ENCODE measurements at places on chromosomes 4 and X.

DNA sequence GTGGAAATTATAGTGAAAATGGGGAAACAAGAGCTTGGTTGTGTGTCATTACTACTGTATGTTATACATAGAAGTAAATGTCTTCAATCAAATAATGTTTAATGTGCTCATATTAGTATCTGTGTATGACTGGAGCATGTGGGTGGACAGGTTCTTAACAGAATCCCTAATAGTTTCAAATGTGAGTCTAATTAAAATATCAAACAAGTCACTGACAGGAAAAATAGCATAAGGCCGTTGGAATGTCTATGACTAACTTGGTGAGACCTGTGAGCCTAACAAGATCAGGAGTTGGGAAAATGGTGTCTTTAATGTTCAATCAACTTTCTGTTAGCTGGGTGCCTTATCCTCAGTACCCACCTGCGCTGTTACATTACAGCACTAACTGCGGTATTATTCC, 6.2 kb upstream of the CXCL3 start:
- no peak for DNase-seq

GRCh38 chr4:112053825-112054350, 91.4 kb upstream of the FAM241A start:
- DNase-seq = no peak

DNA sequence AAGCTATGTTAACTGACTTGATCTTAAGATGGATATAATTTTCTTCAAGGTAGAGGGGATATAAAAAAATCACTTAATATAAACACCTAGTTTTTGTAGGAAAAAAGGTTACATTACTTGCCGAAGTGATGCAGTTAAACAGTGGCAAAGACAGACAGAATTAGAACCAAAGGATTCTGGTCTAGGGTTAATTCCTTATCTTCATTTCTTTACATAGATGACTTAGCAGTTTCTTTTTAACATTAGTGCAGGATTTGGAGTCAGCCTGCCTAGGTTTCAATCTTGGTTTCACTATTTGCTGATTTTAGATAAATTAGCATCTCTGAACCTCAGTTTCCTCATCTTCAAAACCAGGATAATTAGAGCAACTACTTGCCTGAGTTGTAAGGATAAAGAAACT, 14.3 kb downstream of the ZAR1 start:
- DNase-seq = no peak

DNA sequence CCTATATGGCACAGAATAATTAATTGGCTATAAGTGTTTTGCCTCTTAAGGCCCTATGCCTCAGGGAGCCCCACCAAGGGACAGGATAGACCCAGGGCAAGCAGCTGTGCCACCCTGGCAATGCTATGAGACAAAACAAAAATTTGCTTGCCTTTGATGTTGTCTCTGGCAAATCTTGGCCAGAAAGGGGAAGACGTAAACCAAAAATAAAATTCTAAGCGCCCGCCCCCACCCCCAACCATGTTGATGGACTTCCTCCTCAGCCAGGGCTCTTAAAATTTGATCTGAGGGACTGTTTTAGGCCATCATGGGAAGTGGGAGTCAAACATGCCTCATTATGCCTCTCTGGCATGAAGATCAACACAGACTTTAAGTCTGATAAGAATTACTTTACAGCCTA, 130.5 kb upstream of the APOOL start:
- no peak for DNase-seq

- DNase-seq = no peak
These were observed 89.9 kb downstream of the GPC4 start for GRCh38 chrX:133325422-133325821.

DNA sequence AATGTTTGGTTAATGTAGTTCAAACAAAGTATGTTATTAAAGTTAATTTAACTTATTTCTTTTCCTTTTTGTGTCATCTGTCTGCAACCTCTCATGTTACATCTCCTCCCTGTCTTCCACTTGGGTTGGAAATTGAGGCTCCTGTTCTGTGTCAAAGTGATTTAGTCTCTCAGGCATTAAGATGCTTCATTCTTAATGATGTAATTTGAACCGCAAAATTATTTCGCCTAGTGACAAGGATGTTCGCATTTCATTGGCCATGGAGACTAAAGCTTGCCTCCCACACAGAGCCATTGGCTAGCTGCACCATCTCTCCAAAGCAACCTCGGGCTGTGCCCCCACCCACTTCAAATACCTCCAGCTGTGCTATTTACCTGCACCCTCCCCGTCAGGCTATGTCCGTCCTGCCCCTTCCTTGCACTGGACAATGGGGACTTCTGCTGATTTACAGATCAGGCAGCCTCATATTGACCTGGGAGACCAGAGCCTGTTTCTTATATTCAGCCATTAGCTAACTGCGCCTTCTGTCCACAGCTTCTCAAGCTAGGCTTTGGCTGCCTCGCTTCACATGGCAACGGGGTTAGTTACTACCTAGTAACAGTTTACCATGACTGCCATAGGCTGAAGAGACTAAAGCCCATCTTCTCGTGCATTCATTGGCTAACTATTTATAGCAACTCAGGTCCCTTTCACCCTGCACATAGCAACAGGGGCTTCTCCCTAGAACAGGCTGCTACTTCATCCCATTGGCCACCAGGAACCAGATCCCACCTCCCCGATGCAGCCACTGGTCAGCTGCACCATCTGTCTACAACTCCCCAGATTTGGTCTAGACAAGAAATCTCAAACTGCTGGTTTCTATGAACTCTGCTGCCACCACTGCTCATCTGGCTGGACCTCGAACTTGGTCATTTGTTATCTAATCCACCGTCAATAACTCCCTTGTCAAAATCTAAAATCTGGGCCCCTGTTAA, 8.6 kb upstream of the ZNF157 start:
- no peak for DNase-seq

DNA sequence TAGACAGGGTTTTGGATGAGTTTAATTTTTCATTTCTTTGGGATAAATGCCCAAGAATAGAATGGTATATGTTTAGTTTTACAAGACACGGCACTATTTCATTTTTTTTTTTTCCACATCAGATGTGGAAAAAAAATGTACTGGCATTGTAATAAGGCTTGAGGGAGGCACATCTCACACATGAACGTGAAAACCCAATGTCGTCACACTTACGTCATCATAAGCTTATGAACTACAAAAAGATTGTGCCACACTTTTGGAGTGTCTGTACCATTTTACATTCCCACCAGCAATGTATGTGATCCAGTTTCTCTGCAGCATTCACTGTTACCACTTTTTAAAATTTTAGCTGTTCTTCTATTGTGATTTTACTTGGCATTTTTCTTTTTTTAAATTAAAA, 74.2 kb downstream of the TAF1 start:
- no peak for DNase-seq

GRCh38 chrX:47563801-47564315, 2.9 kb downstream of the ARAF start:
- DNase-seq = no peak

DNA sequence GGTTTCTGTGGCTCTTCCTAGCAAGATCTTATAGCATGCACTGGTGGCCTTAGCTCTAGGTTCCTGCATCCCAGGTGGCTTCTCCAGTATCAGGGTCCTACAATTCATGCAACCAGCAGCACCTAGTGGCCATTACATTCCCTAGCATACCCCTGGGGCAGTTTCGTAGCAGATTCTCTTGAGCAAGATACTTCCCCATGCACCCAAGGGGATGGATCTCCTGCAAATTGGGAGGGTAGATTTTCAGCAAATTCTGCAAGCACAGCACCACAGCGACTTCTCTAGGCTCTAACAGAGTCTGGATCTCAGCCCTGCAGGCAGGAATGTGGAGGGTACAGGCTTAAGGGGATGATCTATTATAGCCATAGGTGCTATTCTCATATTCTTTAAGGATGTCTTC, 13.1 kb upstream of the SLC9B1 start:
- no peak for DNase-seq

- no peak for DNase-seq
These were observed 10.2 kb downstream of the SOD3 start for GRCh38 chr4:24805566-24805965.

DNA sequence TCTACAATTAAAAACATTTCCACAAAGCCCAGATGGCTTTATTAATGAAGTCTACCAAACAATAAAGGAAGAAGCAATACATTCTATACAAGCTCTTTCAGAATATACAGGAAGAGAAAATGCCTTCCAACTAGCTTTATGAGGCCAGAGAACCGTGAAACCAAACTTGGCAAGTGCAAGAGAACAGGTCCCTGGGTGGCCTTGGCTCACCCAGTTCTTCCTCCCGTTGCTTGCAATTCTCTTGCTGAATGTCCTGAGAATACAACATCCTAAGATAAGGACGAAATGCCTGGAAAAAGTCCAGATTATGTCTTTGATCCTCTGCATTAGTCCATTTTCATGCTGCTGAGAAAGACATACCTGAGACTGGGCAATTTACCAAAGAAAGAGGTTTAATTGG, 204.9 kb downstream of the MAD2L1 start:
- no peak for DNase-seq

DNA sequence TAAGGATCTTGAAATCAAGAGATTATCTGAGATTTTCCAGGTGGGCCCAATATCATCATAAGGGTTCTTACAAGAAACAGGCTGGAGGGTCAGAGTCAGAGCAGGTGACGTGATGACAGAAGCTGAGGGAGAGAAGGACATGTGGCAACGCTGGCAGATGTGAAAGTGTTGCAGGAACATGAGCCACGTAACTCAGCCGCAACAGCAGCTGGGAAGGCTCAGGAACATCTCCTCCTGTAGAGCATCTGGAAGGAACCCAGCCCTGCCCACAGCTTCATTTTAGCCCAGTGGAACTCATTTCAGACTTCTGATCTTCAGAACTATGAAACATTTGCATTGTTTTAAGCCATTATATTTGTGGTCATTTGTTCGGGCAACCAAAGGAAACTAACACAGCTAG, 156.3 kb upstream of the VEGFC start:
- no peak for DNase-seq

DNA sequence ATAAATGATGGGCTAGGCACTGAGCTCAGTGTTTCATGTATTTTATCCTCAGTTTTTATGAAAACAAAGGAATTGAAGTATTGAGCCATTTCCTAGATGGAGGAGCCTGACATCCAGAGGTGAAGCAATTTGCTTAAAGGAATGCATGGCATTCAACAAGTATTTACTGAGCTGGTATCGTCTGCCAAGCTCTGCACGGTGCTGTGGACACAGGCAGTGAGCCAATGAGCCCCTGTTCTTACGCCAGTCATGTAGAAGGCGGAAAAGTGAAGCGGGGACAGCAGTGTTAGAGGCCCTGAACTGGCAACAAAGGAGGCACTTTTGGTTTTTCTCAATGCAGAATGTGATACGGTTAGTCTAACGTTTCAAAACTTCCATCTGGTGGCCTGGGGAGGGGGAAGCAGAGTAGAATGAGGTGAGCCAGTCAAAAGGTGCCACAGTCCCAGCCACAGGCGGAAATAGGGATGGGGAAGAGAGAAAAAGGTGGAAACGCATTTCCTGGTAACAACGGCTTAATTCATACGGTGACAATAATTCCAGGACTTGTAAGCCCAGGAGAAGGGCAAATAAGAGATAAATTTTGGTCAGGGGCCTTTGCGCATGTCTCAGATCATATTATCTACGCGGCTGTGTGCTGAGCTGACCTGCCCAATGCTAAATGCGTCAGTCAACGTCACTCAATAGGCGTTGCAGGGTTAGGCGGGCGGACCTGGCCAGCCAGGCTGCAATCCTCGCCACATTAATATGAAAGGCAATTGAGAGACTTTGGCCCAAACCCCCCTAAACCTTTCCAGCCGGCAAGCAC, 133.9 kb downstream of the AFAP1 start:
- no peak for DNase-seq

- no peak for DNase-seq
These were observed 1.0 kb upstream of the SCLT1 start for GRCh38 chr4:129094347-129094746.

DNA sequence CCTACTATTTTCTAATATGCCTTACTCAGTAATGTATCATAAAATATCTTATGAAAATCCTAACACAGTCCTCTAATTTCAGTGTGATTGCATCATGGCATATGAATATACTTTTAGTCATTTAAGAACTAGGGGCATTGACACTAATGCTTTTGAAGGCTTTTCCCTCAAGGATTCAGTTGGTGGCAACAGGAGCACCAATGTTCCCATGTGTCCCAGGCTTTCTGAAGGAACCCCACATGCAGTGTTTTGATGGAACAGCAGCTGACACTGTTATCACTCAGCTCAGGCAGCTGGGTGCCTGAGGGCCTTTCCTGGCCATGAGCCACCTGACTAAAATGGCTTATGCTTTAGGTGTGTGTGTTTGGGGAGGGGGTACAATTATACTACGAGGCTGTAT, 348.3 kb downstream of the ARHGAP24 start:
- DNase-seq = no peak

- no peak for DNase-seq
These were observed 292.2 kb downstream of the GABRG1 start for GRCh38 chr4:45831692-45832091.

DNA sequence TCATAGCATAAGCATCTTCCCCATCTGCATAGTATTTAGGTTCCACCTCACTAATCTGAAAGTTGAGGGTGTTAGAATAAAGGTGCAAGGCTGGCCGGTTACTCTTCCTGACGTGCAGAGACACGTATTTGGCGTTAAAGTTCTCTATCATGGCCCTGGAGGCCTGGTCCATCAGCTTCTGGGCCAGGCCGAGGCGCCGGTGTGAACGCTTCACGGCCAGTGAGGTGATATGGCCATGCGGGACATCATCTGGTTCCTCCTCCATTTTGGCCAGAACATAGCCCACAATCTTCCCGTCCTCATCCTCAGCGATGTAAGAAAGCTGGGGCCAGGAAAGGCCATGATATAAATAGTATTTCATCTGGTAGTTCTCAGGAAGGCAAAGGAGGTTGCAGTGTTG, 425 bp downstream of the NAA11 start:
- DNase-seq = no peak

DNA sequence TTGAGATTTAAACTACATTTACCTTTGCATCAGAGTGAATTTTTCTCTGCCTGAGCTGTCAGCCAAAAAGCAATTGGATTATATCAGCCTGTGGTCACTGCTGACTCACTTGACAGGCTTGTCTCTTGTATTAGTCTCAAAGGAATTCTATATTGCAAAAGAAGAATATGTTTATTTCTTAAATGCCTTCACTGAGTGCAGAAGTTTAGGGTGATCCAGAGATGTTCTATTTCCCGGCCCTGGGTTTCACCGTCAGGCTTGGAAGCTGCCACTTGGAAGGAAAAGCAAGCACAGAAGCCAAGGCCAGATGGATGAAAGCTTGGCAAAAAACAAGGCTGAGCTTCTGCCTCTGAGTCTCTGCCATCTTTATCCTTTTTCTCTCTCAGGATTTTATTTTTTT, 80.9 kb downstream of the FAM114A1 start:
- no peak for DNase-seq

- peak; percentile 37 for DNase-seq
These were observed 185.6 kb downstream of the RAP1GDS1 start for GRCh38 chr4:98446499-98447375.

GRCh38 chr4:187541666-187542065, 453.9 kb upstream of the ZFP42 start:
- DNase-seq = no peak

- DNase-seq = no peak
These were observed 193.9 kb downstream of the CPXCR1 start for GRCh38 chrX:88940904-88941303.

All from T-helper 1 cell (primary cell).